ENCODE measurements at places on chromosomes 3 and 15.

DNA sequence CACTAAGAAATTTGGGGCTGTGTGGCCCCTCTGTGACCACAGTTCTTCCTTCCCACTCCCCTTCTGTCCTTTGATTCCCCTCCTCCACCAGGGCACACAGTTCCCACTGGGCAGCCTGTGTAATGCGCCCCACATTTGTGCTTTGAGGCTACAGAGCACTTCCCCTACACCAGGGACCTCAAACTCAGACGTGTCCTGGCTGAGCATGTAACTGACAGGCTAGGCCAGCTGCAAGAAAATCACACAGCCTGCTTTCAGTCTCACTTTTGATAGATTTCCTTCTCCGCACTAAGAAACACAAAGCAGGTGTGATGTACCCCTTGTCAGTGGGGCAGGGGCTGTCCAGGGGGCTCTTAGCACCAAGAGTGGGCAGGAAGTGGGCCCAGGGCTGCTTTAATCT is 29.6 kb downstream of the PRKCD start:
- no peak for DNase-seq

DNA sequence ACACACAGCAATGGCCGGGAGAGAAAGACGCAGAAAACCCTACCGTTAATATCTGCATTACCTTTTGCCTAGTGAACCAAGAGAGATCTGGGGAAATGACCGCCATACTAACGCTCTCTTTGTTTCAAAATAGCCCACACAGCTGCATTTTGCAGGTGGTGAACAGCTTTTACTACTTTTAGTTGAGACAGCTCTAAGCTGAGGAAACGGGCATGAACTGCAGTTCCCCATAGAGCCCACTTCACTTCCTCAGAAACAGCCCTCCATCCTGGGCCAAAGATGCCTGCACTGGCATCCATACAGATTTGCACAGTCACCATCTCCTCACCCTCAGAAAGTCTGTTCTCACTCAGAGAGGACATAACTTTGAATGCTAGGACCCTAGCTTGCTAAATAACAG is 45.0 kb downstream of the ZNF860 start:
- no peak for DNase-seq

DNA sequence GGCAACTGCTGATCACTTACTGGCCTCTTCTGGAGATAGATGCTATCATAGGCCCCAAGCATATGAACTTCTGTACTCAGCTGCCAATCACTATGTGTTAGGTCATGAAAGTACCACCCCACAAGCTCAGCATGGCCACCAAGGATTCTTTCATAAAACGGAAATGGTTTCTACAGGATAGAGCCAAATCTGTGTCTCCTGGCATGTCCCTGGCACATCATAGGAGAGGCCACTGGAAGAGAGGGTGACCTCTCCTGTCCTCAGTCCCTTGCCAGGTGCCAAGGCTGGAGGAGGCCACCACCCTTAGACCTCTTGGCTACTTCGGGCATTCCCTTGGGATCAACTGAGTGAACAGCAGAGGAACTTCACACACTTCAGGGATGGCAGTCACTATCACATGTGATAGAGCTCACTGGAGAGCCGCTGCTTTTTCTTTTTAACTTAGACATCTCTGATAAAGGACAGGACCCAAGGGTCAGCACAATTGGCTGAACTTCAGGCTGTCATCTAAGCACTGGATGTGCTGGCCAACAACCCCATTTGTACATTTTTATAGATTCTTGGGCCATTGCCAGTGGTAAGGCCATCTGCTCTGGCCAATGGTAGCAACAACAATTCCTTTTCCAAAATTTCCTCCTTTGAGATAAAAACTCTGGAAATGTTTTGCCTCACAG is 425.2 kb downstream of the SQOR start:
- no peak for DNase-seq

- DNase-seq, result no peak
Observed at GRCh38 chr3:13152826-13153710, 79.8 kb upstream of the IQSEC1 start.

DNA sequence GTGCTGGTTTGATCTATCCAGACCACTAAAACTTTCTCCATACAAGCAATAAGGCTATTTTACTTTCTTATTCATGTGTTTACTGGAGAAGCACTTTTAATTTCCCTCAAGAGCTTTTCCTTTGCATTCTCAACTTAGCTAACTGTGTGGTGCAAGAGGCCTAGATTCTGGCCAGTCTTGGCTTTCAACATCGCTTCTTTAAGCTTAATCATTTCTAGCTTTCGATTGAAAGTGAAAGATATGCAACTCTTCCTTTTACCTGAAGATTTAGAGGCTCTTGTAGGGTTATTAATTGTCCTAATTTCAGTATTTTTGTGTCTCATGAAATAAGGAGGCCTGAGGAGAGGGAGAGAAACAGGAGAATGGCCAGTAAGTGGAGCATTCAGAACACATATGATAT is 234.8 kb upstream of the GADL1 start:
- no peak for DNase-seq

DNA sequence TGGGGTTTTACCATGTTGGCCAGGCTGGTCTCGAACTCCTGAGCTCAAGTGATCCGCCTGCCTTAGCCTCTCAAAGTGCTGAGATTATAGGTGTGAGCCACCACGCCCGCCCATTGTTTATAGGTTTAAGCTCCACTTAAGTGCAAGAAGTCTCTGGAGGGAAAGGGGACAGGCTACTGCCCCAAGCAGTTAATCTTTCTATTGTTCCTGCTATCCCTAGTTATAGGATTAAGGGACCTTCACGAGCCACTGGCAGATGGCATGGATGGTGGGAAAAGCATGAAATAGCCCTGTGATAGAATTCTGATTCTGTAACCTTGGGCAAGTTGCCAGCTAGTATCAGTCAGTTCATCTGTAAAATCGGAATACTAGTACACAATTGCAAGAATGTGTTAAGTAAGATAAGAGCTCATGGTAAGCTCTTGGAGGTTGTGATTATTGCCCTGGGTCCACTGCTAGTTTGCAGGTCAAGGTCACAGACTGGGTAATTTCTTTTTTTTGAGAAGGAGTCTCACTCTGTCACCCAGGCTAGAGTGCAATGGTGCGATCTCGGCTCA is 5.3 kb upstream of the RBPMS2 start:
- DNase-seq, result no peak

Data from GM18507 (cell line).